ENCODE measurements at places on chromosomes 16 and 17. TPM values are rescaled to one million over a fixed set of nuclear protein-coding genes. Genes with fewer than 3 reads are reported as not detected.

UMOD gene
- not detected for total RNA-seq

CD19 gene
- total RNA-seq = 0.40 TPM

KRTAP9-7 gene
- not detected for total RNA-seq

CCL14 gene
- total RNA-seq = 42.0 TPM

ABI3 gene
- 4.8 TPM for total RNA-seq

KRT31 gene
- total RNA-seq = not detected

KCNJ18 gene
- not detected for total RNA-seq

SMIM36 gene
- not detected for total RNA-seq

PRSS22 gene
- total RNA-seq = not detected

IQCK gene
- total RNA-seq = 12.0 TPM

MAF gene
- 32.3 TPM for total RNA-seq

HNF1B gene
- total RNA-seq = not detected

IRF8 gene
- total RNA-seq = 15.4 TPM

TP53TG3B gene
- not detected for total RNA-seq

SLC13A5 gene
- total RNA-seq = 1.3 TPM

LPO gene
- total RNA-seq = 0.17 TPM

VPS4A gene
- 30.4 TPM for total RNA-seq

ZFHX3 gene
- 10.7 TPM for total RNA-seq

ST6GALNAC1 gene
- total RNA-seq = 1.2 TPM

OR3A2 gene
- 0.66 TPM for total RNA-seq

MYOCD gene
- total RNA-seq = 0.20 TPM

OR1F1 gene
- total RNA-seq = 0.20 TPM

ITGB3 gene
- total RNA-seq = 7.5 TPM

NKD1 gene
- total RNA-seq = 33.8 TPM

HSF5 gene
- 0.50 TPM for total RNA-seq

CCDC40 gene
- 19.7 TPM for total RNA-seq

KRT12 gene
- total RNA-seq = 0.40 TPM

B3GNT9 gene
- 10.8 TPM for total RNA-seq

TBC1D3I gene
- total RNA-seq = not detected

MT1A gene
- total RNA-seq = not detected

BLMH gene
- total RNA-seq = 56.9 TPM

PRR35 gene
- not detected for total RNA-seq

TP53TG3F gene
- total RNA-seq = not detected

COG4 gene
- total RNA-seq = 34.6 TPM

ABCC12 gene
- total RNA-seq = 0.11 TPM

DRC7 gene
- 0.69 TPM for total RNA-seq

TPSB2 gene
- 0.61 TPM for total RNA-seq

MYH3 gene
- 4.2 TPM for total RNA-seq

Measured in spinal cord (tissue), 10 donors.